ENCODE measurements at places on chromosomes 3 and 15.

DNA sequence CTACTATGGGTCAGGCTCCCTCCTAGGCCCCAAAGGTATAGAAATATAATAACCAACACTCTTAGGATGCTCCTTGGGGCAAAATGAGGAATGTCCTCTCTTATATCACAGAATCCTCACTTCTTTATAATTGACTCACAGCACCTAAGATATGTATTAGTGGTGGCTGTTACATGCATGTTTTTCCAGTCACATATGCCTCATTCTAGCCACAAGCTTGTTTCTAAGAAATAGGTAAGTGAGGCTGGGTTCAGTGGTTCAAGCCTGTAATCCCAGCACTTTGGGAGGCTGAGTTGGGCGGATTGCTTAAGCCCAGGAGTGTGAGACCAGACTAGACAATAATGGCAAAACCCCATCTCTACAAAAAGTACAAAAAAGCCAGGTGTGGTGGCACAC lies 57.9 kb upstream of the PSMD6 start:
- DNase-seq, result no peak

GRCh38 chr15:38085114-38085513 lies 150.7 kb downstream of the TMCO5A start:
- DNase-seq, result no peak

DNA sequence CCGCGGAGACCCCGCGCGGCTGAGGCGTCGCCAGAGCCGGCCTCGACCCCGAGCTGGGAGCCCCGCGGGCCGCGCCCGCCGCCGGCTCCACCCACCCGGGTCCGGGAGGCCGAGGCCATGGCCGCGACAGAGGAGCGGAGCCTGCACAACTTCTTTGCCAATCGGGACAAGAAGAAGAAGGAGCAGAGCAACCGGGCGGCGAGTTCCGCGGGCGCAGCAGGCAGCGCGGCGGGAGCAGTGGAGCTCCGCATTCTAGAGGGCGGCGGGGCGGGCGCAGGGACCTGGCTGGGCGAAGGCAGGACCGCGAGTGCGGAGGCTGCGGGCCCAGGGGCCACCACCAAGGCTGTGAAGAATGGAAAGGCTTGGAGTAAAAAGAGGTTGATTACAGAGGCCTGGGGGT lies 37.6 kb upstream of the EPHA6 start:
- no peak for DNase-seq

DNA sequence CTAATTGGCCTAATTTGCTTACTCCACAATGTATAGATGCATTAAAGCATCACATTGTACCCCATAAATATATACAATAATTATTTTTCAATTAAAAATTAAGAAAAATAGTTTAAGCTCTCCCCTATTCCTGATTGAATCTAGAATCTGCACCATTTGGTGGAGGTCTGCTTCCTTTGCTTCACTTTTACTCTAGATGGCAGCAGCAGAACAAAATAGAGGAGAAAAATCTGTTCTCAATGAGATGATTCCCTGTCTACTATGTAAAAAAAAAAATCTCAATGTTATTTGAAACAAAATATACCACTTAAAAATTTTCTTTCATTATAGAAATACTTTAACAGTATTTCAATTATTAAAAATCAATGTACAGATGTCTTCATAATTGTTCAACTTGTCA lies 109.6 kb upstream of the FXR1 start:
- no peak for DNase-seq

DNA sequence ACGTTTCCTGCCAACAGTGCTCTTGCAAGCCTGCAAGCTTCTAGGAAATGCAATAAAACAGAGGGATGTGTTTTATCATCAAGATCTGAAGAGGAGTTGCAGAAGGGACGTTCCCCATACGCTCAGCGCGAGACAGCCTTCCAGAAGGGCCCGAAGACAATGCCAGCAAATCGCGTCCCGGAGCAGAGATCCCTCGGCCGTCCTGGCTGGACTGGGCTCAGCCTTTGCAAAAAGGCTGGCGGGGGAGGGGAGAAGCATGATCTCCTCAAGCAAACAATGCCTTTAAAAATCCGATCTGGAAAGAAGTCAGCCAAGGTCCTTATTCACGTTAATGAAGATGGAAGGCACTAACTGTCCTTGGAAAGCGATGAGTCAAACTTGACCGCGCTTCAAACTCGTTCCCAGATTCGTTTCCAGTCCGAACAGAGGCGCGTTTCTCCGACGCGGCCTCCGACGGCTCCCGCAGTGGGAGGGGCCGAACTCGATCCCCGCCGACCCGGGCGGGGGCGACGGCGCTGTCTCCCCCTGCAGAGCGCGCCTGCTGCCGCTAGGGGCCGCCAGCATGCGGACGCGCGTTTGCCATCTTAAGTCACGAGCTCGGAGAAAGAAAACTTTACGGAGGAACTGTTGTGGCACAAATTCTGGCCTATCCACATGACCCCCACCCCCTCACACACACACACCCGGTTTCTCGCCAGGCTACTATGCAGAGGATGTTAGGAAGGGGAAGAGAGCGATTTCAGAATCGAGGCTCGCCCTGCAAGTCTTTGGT lies 5.5 kb downstream of the BCL6 start:
- DNase-seq, result no peak

DNA sequence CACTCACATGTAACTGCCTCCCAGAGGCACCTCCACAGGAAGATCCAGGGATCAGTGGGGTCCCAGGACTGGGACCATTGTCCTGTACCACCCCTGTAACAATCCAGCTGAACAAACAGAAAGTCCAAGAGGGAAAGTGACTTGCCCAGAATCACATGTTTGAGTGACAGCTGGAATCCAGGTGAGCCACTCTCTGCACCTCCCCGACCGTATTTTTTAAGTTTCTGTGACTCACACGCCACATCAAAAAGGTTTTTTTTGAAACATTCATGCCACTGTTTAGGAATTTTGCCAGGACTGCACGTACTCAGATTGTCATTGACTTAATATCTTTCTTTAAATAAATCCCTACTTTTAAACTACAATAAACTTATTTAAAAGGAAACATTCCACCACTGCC lies 9.8 kb upstream of the SLC6A1 start:
- DNase-seq, result no peak

DNA sequence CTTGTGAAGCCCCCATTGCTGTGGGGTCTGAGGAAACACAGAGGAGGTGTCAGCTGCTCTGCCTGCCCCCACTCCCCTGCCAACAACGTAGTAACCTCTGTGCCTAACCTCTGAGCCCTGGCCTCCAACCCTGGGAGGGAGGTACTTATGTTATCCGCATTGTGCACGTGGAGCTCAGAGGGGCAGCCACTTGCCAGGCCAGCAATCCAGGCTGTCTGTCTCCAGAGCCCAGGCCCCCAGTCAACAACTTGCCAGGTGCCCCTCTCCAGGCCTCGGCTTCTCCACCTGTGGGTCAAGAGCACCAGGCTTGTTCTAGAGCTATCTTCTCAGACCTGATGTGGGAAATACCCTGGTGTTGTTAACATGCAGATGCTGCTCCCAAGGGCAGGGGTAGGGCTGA lies 2.7 kb downstream of the TPRA1 start:
- DNase-seq, result no peak

DNA sequence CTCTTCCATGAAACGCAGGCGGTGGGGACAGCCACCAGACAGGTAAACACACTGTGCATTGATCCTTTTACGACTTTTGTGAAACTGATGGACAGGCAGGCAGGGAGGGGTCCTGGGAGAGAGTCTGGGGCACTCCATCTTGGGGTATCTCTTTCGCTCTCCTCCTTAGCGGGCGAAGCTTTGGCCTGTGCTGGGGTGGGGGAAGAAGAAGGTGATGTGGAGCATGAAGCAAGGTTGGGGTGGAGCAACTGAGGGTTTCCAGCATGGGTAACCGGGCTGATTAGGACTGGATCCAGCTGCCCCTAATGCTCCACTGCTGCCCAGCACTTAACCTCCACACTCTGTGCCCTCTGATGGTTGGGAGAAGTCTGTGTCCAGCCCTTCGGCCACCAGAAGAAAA lies 25.6 kb downstream of the MUC20 start:
- DNase-seq, result no peak

DNA sequence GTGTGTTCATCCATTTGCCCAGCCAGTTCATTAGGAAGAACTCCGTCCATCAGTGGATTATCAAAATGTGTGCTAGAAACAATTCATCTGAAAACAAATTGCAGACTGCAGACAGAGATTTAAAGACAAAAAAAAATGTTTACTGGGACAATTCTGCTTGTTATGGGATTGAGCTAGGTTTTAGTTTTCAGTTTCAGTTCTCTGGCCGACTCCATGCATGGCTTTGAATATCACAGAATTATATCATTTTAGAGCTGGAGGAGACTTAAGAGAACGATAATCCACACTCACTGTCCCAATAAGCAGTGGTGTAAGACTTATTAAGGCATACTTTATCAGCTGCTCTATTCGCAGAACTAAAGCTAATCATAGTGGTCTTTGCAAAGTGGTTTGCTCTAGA lies 51.1 kb downstream of the TFG start:
- no peak for DNase-seq

- no peak for DNase-seq
Measured at GRCh38 chr15:74330861-74331408, 36.5 kb downstream of the CYP11A1 start.

- peak; percentile 7 for DNase-seq
Measured at GRCh38 chr15:56817321-56818080, 84.2 kb upstream of the ZNF280D start.

DNA sequence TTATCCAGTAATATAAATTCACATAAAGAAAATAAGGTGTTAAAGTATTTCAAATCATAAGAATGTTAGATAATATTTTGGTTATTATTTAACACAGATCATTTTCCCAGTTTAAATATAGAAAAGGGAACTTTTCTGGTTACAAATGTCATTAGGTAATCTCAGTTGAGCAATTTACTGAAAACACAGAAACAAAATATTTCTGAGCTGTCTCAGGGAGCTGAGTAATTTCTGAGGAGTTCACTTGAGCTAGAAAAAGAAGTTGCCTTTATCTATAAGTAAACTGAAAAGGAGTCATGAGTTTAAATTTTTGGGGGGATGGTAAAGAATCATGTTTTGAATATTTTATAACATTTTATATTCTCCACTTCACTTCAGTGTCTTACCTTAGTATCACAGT lies 855.4 kb upstream of the ARPP21 start:
- no peak for DNase-seq

DNA sequence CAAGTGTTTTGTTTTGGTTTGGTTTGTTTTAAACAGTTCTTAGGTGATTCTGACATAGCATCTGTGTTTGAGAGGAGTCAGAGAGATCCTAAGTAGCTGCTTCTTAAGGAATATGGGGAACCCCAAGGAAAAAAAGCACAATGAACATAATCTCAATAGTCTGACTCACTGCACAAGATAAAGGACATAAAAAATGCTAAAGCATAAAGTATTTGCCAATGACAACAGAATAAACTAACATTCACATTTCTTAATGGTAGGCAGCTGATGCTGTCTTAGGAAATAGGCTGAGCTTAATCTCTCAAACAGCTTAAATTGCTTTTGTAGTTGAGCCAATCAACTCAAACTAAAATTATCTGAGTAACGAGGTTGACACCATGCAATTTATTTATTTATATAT lies 2.9 kb downstream of the NCEH1 start:
- DNase-seq, result no peak

DNA sequence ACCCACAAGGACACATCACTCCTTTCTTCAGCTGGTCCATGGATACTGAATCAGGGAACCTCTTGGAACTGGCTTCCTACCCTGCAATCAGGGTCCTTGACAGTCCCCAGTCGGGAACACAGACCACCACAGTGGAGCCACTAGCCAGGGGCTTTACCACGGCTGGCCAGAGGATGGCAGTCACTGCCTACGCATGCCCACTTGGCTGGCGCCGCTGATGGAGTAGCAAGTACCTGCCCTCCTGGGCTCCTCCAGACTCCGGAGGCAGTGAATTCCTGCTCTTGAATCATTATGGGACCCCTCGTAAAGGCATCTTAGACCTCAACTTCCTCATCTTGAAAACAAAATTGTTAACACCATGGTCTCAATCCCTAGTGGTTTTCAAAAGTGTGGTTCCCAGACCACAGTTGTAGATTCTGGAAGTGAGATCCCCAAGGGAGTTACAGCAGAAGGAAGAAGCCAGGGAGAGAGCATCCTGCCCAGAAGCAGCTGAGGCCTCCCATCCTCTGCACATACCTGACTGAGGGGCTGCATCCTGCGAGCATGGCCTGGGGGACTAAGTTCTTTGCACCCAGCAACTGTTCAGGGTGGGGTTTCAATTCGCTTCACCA lies 9.1 kb upstream of the SKIC8 start:
- DNase-seq, result peak; percentile 73

DNA sequence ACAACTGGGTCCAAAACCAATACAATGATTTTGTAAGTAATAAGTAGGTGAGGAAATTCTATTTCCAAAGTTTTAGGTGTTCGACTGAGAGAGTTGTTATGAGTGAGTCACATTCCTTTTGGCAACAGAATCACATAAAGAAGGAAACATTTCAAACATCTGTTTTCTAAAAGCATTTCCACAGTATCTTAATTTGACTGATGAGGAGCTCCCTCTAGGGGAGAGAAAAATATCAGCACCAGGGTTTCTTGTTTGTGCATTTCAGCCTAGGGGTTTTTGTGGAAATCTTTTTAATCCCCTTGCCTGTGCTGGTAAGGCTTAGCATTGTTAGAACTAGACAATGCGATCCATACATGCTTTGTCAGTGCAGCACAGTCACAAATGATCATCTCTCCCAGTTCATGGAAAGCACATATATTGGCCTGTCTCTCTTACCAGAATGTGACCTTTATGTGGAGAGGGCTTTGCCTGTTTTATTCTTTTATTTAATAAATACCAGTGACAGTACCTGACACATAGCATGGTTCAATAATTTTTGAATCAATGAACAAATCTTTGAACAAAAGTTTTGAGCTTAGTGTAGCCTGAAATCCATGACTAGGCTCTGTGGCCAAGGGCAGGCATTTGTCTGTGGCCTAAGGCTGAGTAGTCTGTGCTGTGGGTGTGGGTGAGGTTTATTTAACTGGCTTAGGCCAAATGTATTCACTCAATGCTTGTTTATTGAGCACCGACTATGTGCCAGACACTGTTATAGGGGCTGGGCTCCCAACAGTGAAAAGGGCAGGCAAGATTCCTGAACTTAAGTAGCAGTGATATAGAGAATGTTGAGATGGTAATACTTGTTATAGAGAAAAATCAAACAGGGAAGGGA lies 21.1 kb upstream of the IQCF6 start:
- DNase-seq, result peak; percentile 84

- no peak for DNase-seq
Measured at GRCh38 chr15:74422265-74422651, 11.5 kb downstream of the SEMA7A start.

- no peak for DNase-seq
Measured at GRCh38 chr15:90859234-90860131, 8.9 kb upstream of the FURIN start.

DNA sequence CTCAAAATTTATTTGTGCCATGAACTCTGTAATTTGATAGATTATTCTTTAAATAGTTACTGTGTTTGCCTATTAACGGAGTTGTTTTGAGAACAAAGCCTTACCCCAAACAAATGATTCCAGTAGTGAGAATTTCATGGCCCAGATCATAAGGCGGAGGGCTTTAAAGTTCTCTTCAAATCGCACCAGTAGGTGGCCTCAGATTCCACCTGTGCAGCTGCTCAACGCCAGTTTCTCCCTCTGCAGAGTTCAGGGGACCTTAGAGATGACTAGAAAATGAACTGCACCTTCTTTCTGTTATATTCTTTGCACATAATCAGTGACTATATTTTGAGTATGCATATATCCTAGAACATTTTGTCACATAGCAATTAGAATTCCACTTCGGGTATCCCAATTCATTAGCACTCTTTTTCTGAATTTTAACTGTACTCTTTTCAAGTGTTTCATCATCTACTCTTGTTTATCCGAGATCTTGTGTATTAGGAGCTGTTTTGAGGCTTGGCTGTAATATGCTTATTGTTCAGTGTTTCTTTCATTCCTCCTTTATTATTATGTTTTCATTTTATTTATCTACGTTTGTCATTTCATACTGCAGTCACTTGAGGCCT lies 232.6 kb upstream of the CHRM5 start:
- peak; percentile 34 for DNase-seq

GRCh38 chr15:99177679-99178078 lies 71.7 kb downstream of the TTC23 start:
- DNase-seq, result no peak

Data from SJCRH30 (cell line).